ENCODE measurements at places on chromosomes 7 and 10.

- no peak for DNase-seq
These were observed 109.9 kb downstream of the AHR start for GRCh38 chr7:17408245-17408903.

DNA sequence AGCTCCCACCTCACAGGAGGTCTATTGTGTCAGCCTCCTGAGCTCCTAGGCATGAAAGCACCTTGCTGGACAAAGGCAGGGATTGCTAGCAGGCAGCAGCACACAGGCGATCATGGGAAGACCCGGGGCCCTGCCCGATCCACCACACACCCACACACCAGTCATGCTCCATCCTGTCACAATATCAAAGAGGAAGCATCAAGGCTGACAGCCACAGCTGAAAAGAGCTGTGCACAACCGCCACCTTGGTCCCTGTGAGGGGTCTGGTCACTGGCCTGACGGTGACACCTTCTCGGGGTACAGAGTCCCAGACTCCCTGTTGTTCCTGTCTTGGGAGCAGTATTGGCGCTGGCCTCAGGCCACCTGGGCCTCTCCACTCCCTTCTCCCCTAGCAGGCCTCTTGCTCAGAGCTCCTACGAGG, 89.7 kb upstream of the RET start:
- no peak for DNase-seq

DNA sequence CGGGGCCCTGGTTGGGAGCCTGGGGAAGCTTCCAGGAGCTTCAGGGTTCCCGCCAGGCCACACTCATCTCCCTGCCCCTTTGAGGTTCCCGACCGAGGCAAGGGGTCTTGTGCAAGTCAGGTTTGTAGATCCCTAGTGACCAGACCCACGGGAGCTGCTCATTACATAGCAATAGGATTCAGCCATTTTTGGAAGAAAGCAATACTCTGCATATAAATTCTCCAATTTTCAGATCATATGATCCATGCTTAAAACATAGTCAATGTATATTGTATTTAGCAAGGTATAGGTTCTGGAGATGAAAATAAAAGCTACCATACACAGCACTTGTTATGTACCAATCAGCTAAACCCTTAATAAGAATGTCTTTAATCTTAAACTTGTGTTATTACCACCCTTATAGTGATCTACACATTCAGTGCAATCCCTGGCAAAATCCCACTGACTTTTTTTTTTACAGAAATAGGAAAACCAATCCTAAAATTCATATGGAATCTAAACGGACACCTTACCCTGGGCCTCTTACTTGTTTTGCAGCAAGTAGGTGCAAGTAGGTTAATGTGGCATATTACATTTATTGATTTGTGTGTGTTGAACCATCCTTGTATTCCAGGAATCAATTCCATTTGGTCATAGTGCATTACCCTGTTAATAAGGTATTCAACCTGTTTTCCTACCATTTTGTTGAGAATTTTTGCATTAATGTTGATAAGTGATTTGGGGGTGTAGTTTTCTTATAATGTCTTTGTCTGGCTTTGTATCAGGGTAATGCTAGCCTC, 13.8 kb upstream of the FKBP9 start:
- DNase-seq = no peak

DNA sequence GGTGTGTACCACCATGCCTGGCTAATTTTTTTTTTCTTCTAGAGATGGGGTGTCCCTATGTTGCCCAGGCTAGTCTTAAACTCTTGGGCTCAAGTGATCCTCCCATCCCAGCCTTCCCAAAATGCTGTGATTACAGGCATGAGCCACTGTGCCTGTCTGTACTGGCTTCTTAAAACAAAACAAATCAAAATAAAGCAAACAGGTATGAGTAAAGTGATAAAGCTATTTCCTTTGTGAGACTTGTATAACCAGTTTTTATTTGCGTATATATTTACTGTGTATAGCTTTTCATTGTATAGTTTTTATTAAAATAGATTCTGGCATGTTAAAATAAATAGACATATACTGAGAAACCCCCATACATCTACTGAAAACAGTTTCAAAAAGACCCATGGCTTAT, 14.3 kb downstream of the LCOR start:
- DNase-seq = no peak

DNA sequence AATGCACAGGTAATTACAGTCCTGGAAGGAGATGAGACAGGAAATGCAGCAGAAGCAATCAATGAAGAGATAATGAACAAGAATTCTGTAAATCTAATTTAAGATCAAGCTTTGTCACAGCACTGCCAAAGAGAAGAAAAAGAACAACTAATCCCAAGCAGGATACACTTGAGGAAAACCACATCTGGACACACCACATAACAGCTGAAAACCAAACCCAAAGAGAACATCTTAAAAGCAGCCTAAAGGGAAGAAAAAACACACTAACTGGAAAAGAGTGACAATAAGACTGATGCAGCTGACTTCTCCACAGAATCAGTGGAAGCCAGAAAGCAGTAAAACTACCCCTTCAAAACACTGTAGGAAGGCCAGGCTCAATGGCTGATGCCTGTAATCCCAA, 10.2 kb downstream of the CYTH3 start:
- no peak for DNase-seq

GRCh38 chr10:69901022-69901421, 99.3 kb downstream of the COL13A1 start:
- DNase-seq = no peak

- DNase-seq = no peak
These were observed 43.6 kb upstream of the CARD11 start for GRCh38 chr7:3087243-3087755.

DNA sequence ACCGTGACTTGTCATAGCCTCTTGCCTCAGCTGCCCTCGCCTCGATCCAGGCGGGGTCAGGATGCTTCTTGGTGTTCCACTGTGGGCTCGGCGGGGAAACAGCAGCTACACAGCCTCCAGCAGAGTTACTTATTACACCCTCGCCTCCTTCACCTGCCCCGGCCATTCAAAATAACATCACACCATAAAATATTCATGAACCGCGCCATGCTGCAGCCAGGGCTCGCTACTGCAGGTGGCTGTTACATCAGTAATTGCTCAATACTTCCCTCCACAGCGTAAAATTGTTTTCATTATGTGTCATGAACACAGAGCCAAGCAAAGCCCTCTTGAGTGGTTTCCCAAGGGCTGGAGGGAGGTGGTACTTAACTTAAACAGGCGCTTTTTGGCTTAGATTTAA, 241.5 kb upstream of the SP8 start:
- no peak for DNase-seq

- no peak for DNase-seq
These were observed 138.9 kb downstream of the TNS3 start for GRCh38 chr7:47443049-47443448.

- DNase-seq = no peak
These were observed 30.1 kb downstream of the LRRC17 start for GRCh38 chr7:102942868-102943267.

- DNase-seq = no peak
These were observed 13.1 kb upstream of the TMEM213 start for GRCh38 chr7:138784692-138785091.

GRCh38 chr10:58019863-58020537, 247.7 kb downstream of the IPMK start:
- DNase-seq = no peak

DNA sequence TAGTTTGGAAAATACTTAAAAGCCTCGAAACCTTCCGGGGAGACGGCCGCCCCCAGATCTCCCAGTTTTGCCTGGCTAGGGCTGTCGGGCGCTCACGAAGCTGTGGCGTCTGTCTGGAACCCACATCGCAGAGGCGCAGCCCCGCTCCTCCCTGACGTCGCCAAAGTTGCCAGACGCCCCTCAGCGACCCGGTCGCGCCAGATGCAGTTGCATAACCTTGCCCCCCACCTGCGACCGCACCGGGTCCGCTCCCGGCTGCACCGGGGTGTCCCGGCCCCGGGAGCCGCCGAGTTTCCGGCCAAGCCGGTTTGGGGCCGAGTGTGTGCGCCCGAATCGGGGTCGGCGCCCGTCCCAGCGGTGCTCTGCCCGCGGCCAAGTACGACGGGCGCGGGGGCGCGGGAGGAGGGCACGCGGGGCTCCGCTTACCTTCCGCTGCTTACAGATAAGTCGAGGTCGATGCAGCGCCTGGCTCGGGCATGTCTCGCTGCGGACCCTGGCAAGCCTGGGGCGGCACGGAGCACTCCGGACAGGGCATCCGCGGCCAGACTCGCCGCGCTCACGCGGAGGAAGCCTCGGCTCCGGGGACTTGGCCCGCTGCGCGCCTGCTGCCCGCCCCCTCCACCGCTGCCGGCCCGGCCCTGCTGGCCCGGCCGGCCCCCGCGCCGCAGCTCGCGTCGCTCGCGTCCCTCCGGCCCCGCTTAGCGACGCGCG, 665 bp downstream of the INSYN2A start:
- no peak for DNase-seq

GRCh38 chr10:131900350-131901152, at the start of gene PPP2R2D:
Gene PPP2R2D, plus strand, starts transcription at chr10:131901008. Its CDS starts 141 bp downstream, at chr10:131901149.
- DNase-seq = peak; percentile 88

DNA sequence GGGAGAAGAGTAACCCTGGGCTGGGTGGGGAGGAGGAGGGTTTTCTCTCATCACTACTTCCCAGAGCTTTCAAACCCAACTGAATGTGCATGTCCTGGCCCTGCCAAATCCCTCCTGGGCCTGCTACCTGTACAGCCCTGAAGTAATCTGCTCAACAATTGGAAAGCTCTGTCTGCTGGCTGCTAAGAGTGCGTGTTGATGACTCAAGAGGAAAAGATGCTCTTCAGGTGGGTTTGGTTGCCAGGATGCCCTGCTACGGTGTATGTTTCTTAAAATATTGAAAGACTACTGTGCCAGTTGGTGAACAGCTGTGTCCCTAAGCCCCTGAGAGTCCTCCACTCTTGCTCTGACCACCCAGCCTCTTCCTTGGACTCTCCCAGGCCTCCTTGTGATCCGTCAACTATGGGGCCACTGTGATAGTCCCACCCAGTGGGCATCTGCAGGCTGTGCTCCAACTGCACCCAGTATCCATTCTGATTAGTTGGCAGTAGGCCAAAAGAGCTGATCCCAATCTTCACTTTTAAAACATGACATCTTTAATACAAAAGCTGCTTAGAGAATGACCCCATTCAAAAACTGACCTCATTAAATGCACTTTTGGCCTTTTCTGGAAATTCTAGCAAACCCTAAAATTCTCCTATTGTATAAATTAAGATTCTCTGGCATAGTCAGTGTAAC, 85.6 kb downstream of the AOAH start:
- DNase-seq = no peak

- no peak for DNase-seq
These were observed 131.5 kb upstream of the LAMB4 start for GRCh38 chr7:108261560-108262255.

DNA sequence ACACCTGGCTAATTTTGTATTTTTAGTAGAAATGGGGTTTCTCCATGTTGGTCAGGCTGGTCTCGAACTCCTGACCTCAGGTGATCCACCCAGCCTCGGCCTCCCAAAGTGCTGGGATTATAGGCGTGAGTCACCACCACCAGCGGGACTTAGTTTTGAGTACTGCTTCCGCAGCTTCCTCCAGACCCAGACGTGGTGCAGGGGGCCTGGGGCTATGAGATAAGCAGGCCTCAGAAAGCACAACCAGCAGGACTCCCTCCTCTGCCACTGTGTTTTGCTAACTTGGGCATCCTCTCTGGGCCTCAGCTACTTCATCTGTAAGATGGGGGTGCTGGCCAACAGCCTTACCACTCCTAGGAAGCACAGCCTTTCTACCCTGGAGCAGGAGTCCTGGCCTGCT, 37.8 kb downstream of the GOLGA7B start:
- no peak for DNase-seq

- DNase-seq = no peak
These were observed 313.1 kb upstream of the DGKB start for GRCh38 chr7:15215616-15216015.

DNA sequence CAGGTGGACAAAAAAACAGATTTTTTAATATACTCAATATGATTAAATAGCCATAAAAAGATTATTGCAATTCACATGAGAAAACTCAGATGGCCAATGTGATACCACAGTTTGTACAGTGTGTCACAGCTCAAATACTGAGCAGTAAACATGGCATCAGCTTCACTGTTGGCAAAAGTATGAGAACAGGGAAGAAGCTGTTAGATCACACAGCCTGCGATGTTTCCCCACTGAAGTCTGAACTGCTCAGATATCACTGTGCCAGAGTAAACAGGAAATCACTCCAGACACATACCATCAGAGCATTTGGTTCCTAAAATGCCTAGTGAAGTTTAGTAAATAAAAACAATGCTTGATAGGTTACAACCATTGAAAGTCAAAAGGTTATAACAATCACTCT, 347.8 kb downstream of the ETV1 start:
- DNase-seq = no peak

DNA sequence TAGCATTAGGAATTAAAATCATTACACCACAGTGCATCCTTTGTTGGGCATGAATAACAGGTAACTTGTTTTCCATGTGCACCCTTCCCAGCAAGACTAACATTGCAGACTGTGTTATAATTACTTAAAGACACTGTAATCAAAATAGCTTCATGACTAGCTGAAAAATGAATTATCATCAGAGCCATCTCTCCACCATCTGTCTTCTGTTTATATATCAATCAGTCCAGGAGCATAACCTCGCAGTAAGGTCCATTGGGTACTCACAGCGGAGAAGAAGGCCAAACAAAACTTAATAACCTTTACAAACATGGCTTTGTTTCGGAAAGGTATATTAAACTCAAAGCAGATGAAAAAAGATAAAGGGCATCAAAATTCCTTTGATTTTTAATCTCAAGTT, 90.6 kb downstream of the ODAD2 start:
- no peak for DNase-seq

GRCh38 chr7:664997-665735, 61.3 kb upstream of the DNAAF5 start:
- DNase-seq = no peak

GRCh38 chr10:115861455-115861854, 411.6 kb downstream of the GFRA1 start:
- no peak for DNase-seq

DNA sequence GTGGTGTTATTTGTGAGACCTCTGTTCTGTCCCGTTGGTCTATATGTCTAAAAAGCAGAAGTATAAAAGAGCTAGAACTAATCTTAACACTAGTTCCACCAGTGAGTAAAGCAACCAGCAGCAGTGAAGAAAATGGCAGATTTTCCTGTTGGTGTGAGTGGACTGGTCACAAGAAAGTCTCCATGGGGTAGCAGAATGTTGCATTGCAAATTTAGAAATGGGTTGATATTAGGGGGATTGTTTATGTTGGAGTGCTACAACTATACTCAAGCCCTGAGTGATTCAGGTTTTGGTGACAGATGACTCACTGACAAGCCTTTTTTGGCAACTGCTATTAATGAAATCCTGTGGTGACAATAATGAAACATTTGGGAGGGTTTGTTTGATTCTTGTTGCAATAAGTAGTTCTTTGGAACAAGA, 5.6 kb downstream of the AVL9 start:
- DNase-seq = no peak

DNA sequence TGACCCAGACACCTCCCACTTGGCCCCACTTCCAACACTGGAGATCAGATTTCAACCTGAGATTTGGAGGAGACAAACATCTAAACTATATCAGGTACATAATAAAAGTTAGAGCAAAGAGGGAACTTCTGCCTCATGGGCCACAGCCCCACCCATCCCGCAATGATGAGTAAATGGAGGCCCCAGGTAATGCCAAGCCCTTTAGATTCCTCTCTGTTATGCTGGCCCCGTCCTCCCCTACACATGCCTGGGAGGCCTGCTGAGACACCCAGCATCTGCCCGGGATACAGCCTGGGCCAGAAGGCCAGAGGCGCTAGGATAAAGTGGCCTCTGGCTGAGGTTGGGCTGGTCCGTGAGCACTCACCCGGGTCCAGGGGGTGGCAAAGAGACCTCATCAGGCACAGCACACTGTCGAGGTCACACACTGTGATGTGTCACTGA, 185.5 kb upstream of the SH2B2 start:
- no peak for DNase-seq

- DNase-seq = no peak
These were observed 15.7 kb upstream of the ATP6V1F start for GRCh38 chr7:128846781-128847444.

GRCh38 chr7:25260862-25261494, 32.7 kb upstream of the NPVF start:
- no peak for DNase-seq

All from NCI-H1048 (cell line).